ENCODE measurements at places on chromosomes 1 and 21.

DNA sequence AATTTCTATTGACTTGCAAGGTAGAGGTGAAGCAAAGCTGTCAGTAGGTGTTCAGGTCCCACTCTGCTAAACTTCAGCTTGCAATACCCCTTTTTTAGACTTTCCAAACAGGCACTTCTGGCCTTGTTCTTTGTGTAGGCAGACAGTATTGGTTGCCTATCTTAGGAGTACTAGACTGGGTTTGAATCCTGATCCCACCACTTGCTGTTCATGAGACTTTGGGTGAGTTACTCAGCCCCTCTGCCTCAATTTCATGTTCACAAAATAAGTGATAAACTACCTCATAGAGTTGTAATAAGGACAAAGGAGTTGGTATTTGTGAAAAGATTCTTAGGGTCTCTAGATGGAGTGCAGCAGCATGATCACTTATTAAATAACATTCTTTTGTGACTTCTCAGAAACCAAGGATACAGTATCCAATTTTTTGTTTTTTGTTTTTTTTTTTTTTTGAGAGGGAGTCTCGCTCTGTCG, 5.2 kb downstream of the RCC1 start:
- DNase-seq, result peak; percentile 56

GRCh38 chr1:78047631-78048030, 1.9 kb downstream of the GIPC2 start:
- DNase-seq, result no peak

DNA sequence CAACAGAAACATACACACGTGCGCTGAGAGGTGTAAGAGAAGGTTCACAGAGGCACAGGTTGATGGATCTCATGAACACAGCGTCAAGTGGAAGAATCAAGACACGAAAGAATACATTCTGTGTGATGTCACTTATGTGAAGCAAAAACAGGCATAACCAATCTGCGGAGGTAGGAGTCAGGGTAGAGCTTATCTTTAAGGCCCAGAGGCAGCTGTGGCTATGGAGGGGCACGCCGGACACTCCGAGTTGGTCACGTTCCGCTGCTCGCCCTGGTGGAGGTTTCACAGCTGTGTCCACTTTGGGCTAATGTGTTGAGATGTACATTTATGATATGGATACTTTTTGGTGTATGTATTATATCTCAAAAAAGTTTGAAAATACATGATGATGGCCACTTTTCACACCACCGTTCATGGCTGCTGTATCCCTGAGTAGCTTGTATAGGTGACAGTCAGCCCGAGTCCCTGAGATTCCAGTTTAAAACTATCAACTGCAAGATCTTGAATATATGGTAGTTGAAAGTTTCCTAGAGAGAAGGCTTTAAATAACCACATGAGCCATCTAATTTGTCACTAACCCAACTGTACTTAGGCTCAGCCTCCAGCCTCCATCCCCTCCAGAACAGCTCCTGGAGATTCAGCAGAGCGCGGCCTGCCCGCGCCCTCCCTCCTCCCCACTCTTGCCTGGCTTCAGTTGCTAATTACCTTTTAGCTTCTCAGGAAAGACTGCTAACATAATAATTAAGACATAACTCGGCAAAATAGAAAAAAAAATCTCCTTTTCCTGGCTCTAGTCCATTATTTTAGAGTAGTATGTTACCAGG, 6.7 kb upstream of the ADARB1 start:
- DNase-seq, result no peak

DNA sequence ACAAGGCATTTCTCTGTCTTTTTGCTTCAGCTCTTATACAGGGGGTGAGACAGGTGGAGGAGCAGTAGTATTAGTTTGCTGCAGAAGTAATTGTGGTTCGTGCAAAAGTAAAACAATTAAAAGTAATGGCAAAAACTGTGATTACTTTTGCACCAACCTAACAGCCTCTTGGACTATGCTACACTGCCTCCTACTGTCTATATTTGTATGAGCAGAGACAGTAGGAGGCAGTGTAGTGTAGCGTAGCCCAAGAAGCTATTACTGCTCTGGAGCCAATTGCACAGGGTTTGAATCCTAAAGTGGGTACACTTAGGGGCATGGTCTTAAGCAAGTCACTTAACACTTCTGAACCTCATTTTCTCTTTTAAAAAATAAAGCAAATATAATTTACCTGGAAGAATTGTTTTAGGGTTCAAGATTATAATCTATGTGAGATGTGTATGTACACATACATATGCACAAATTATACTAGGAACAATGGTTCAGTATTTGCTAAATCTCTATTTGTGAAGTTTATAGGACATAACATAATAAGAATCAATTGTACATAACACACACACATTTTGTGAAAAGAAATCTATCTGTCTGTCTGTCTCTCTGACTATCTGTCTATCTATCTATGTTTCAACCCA, 103.8 kb downstream of the BRINP3 start:
- peak; percentile 65 for DNase-seq

GRCh38 chr1:84272401-84272800, 29.1 kb upstream of the SAMD13 start:
- peak; percentile 78 for DNase-seq

DNA sequence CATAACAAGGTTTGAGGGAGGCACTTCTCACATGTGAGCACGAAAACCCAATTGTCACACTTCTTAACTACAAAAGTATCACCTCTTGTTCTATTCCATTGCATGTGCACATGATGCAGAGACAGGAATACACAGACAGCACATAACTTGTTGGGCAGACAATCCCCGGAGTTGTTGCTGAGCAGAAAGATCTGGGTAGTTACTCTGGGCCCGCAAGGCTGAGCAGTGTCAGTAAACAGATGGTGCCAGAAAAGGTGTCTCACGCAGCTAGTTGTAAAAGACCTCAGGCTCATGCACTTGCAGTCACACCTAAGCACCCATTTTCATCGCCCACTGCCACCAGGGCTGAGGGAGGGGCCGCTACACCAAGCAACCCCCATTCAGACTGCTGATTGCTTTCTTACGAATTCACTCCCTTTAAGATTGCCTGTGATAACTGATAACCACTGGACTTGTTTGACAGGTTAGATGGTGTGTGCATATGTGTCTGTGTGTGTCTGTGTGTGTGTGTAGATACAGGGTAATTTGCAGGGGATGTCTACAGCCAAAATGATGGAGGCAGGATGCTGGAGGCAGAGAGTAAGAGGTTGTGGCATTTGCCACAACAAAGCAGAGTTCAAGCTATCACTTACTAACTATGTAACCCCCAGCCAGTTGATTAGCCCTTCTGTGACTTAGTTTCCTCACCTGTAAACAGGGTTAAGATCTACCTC, 4.2 kb downstream of the LGR6 start:
- DNase-seq, result no peak

GRCh38 chr1:9437961-9438430, 101.3 kb upstream of the SLC25A33 start:
- no peak for DNase-seq

GRCh38 chr1:191969290-191969689, 189.0 kb upstream of the RGS18 start:
- DNase-seq, result no peak

DNA sequence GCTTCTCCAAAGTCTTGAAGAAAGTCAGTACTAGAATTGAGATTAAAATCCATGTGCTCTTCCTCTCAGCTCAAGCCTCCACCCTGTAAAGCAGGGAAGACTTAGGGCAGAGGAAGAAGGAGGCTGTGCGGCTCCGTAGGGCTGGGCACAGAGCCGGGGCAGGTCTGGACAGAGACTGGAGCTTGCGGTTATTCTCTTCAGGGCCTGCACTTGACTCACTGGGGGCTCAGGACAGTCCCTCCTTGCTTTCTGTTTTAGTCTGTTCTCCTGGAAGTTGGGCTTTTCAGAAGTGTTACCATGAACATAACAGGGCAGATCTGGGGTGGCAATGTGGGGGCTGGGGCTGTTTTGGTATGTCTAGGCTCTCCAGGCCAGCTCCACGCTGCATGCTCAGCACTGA, 21.6 kb upstream of the TRABD2B start:
- no peak for DNase-seq

GRCh38 chr1:10117865-10118264, 85.1 kb downstream of the UBE4B start:
- no peak for DNase-seq

- no peak for DNase-seq
Observed at GRCh38 chr1:43031316-43032203, 72.9 kb upstream of the SLC2A1 start.

DNA sequence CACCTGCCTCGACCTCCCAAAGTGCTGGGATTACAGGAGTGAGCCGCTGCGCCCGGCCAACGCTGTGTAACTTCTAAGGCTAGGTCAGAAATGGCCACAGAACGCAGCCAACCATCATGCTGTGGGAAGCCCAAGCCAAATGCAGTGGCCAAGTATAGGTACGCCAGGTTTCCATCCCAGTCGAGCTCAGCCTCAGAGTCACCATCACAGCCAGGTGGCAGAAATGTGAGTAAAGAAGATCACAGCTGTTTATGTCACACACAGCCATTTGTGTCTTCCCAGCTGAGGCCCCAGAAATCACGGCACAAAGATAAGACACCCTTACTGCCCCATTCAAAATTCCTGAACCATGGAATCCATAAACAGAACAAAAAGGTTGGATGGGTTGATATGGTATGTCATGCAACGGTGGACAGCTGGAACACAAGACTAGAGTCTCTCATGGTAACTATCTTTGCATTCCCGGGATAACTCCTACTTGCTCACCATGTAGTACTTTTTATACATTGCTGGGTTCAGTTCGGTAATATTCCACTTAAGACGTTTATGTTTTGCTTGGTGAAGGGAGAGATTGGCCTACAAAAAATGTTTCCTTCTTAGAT, 84.3 kb downstream of the SLC45A1 start:
- no peak for DNase-seq

GRCh38 chr1:107225706-107226105, 84.9 kb downstream of the NTNG1 start:
- DNase-seq, result no peak

DNA sequence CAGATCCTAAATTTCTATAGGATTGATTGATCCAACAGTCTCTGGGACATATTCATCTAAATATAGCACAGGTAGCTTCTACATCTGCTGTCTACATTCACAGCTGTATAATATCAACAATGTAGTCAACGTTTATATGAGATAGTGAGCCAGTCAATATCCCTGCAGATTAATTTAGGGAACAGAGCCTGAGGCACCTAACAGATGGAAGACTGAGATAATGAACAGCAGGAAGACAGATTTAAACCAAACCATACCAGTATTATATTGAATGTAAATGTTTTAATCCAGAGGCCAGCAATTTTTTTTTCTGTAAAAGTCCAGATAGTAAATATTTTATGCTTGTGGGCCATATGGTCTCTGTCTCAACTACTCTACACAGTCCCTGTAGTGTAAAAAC, 2072.4 kb downstream of the MRPL39 start:
- DNase-seq, result no peak

Measured in GM23338 (cell line).